ENCODE measurements at places on chromosomes 6 and 20. TPM values are rescaled to one million over a fixed set of nuclear protein-coding genes. Genes with fewer than 3 reads are reported as not detected.

EYA4 gene
- polyA plus RNA-seq = 16.7 TPM

PARD6B gene
- polyA plus RNA-seq = 21.1 TPM

RAB44 gene
- polyA plus RNA-seq = 0.04 TPM

ANKRD66 gene
- polyA plus RNA-seq = not detected

BACH2 gene
- 9.2 TPM for polyA plus RNA-seq

SLC12A5 gene
- polyA plus RNA-seq = 2.3 TPM

ZNF334 gene
- 40.5 TPM for polyA plus RNA-seq

SLC4A11 gene
- 3.6 TPM for polyA plus RNA-seq

RTN4IP1 gene
- polyA plus RNA-seq = 10.3 TPM

CDKAL1 gene
- polyA plus RNA-seq = 18.7 TPM

C6orf15 gene
- not detected for polyA plus RNA-seq

RBM38 gene
- polyA plus RNA-seq = 43.8 TPM

WFDC2 gene
- 219 TPM for polyA plus RNA-seq

SSR1 gene
- 123 TPM for polyA plus RNA-seq

CARMIL1 gene
- 143 TPM for polyA plus RNA-seq

RNF8 gene
- polyA plus RNA-seq = 31.2 TPM

RAET1E gene
- 0.58 TPM for polyA plus RNA-seq

PSORS1C2 gene
- not detected for polyA plus RNA-seq

ALDH5A1 gene
- polyA plus RNA-seq = 23.6 TPM

MOXD1 gene
- polyA plus RNA-seq = 168 TPM

MCCD1 gene
- 19.5 TPM for polyA plus RNA-seq

MAN1A1 gene
- 85.6 TPM for polyA plus RNA-seq

PAK5 gene
- 0.49 TPM for polyA plus RNA-seq

DUSP22 gene
- polyA plus RNA-seq = 22.6 TPM

IL20RA gene
- 1.1 TPM for polyA plus RNA-seq

HNF4A gene
- 69.0 TPM for polyA plus RNA-seq

BCAS1 gene
- polyA plus RNA-seq = 4.6 TPM

RSPH9 gene
- 1.8 TPM for polyA plus RNA-seq

SIRPA gene
- polyA plus RNA-seq = 29.9 TPM

ISM1 gene
- polyA plus RNA-seq = 3.3 TPM

HDAC2 gene
- polyA plus RNA-seq = 224 TPM

LY6G5C gene
- polyA plus RNA-seq = 3.6 TPM

SLC35F1 gene
- 2.7 TPM for polyA plus RNA-seq

VNN1 gene
- polyA plus RNA-seq = 0.14 TPM

CYP24A1 gene
- 0.81 TPM for polyA plus RNA-seq

PNLDC1 gene
- polyA plus RNA-seq = 0.18 TPM

RIPPLY2 gene
- polyA plus RNA-seq = not detected

SYCP2 gene
- 4.9 TPM for polyA plus RNA-seq

PAX1 gene
- not detected for polyA plus RNA-seq

HFE gene
- 5.4 TPM for polyA plus RNA-seq
